K562 (cell line): ENCODE measurements at places on chromosomes 1 and 21.

- DNase-seq = no peak
Measured at GRCh38 chr1:197360068-197360467, 92.0 kb downstream of the CRB1 start.

- DNase-seq = no peak
Measured at GRCh38 chr1:117608758-117609157, 2.9 kb downstream of the TENT5C start.

GRCh38 chr1:4825800-4826450 is 171.5 kb downstream of the AJAP1 start:
- DNase-seq = peak; percentile 2

DNA sequence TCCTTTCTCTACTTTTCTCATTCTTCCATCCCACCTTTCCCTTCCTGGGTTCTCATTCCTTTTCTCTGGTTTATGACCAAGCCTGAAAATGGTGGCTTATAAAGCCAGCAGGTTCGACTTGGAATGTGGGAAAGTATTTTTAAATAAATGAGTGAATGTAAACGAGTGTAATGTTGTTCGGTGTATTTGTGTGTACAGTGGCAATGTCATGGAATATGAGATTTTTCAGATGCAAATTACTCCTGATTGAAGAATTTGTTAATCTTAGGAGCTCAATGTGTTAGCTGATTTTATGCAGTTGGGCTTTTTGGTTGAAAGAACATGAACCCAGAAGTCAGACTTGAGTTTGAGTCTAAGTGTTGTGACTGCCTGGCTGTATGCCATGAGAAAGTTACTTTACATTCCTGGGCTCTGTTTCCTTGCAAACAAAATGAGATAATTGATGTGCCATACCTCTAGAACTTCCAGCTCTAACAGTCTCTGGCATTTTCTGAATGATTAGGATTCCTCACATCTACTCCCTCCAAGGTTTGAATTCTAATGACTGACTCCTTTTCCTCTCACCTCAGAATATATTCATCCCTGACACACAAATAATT is 6.6 kb downstream of the SGIP1 start:
- DNase-seq = no peak

DNA sequence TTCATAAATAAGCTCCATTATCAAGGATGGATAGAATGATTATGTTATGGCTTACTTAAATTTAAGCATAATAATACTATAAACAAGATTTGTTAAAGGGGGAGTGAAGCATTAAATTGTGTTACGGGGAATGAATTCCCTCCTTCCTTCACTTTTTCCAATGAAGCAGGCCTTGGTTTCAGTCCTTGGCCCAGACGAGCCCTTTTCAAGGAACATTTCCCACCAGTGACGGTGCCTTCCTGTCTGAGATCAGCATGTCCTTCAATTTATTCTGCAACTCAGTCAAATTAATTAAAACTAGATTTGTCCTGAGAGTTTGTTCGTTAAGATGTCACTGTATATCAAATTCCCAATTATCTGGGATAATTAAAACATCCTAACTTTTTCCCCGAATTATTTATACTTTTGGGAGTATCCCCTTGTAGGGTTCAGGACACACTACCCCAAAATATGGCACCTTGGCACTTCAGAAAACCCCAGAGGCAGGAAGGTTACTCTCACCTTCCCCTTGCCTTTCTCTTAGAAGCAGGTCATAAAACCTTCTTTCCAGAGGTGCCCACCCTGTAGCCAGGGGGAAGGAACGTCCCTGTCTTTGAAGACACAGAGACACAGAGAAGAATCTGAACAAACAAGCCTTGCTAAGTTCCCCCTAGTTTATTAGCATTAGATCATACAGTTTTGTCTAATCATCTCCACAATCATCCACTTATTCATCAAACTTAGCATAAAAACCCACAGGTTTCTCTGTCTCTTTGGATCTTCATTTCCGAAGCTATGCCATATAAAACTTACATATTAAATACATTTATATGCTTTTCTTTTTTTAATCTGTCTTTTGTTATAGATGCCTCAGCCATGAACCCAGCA is 86.2 kb upstream of the ARHGAP29 start:
- DNase-seq = no peak

DNA sequence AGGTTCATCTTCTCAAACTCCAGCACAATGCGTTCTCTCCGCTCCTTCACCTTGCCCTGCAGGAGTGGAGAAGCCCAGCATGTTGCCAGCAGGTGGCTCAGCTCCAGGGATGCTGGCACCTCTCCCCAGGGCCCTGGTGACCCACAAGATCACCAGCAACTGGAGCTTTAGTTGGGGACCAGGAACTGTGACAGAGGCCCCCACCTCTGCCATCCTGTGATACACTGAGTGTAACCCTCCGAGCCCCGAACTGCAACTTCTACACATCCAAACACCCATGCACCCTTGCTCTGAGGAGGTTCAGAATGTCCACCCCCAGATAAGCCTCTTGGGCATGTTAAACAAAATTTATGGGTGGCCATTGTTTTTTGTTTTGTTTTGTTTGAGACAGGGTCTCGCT is 4.5 kb upstream of the TRIM11 start:
- no peak for DNase-seq

GRCh38 chr1:198620951-198621824 is 17.7 kb upstream of the PTPRC start:
- DNase-seq = no peak

GRCh38 chr1:43396059-43396458 is 6.4 kb downstream of the SZT2 start:
- DNase-seq = no peak

GRCh38 chr1:240790856-240791255 is 178.9 kb upstream of the GREM2 start:
- DNase-seq = no peak

GRCh38 chr1:46689356-46689755 is 17.7 kb downstream of the TEX38 start:
- DNase-seq = no peak

DNA sequence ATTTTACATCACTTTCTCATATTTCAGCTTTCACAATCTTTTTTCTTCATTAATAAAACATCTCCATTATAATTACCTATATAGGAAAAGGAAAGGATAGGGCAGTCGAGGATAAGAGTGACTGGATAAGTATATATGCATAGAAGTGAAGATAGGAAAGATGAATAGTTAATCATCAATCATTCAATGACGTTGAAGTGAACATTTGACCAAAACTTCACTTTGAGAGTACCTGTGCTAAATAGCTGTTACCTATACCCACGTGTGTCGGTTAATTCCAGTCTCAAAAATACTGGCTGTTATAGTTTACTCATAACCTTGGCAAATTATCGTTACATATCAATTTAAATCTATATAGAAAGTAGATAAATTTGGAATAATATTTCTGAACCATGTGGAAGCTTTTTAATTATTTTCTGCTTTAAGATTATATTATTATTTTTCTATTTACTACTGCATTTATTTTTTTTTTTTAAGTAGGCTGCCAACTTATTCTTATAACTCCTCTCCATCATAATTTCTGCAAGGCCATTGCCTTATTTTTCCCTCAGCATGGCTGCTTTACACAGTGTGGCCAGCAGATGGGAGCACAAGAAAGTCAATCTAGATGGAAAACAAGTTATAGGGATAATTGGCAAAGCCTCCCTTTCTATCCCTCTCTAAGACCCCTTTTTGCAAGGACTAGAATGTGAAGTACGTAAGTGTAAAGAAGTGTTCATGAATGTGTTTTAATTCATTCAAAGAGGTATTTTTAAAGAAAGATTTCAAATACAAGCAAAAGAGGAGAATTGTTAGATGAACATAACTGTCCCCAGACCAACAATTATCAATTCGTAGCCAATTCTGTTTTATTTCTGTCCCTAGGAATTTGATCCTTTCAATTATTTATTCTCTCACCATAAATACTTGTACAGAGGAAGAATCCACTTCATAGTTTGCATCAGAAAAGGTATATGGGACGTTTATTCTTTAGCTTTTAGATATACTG is 290.4 kb downstream of the KCNT2 start:
- DNase-seq = peak; percentile 13

- no peak for DNase-seq
Measured at GRCh38 chr1:153752571-153753195, 22.5 kb upstream of the SLC27A3 start.

DNA sequence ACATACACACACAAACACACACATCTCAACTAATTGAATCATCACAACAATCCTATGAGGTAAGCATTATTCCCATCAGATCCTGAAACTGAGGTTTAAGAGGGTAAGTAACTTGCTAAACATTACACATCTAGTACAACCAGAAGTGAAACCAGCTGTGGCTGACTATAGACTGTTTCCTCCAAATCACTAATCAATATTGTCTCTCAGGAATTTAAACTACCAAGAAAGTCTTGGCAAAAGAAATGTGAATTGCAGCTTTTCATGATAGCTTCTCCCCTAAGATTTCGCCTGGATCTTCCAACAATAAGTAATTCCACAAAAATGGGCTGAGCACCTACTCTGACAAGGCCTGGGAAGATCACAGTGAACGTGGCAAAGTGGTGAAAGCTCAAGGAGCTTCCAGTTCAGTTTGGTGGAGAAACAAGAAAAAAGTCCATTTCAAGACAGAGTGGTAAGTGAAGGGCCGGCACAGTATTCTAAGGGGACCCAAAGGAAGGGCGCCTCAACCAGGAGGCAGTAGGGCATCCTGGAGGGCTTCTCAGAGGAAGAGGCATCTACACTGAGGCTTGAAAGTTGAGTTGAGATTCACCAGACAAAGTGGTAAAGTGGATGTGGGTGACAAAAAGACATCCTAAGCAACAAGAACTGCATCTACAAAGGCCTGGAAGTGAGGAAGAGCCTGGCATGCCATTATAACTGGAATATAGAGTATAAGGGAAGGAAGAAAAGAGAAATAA is 22.1 kb downstream of the LRRC52 start:
- DNase-seq = no peak

DNA sequence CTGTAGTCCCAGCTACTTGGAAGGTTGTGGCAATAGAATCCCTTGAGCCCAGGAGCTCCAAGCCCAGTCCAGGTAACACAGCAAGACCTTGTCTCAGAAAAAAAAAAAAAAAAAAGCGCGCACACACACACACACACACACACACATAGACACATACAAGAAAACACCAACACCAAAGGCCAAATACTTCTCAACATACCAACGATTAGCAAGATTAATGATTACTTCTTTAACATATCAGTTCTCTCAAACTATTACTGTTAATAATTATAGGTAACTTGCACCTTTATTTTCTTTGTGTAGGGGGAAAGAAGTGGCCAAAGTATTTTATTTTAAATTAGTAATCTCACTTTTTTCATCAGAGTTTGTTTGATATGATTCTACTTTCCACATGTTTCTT is 289.5 kb upstream of the ADGRL2 start:
- no peak for DNase-seq

GRCh38 chr1:24418898-24419628 is 3.5 kb downstream of the NIPAL3 start:
- DNase-seq = peak; percentile 72

- DNase-seq = no peak
Measured at GRCh38 chr21:46048926-46049889, 48.7 kb upstream of the COL6A2 start.

DNA sequence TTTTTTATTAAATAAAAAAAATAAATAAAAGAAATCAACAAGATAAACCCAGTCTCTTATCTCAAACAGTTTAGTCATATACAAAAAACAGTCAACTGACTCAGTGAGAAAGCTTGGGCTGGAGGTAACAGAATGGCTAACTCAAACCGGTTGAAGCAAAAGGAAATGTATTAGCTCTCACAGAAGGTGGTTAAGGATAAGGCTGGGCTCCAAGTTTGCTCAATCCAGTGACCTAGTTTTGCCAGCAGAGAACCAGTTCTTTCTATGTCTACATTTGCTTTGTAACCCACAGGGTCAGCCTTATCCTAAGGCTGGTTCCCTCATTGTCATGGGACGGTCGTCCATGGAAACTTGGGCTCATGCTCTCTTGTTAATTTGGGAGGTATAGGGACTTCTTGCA is 144.5 kb upstream of the L1TD1 start:
- DNase-seq = no peak

GRCh38 chr1:75969550-75969949 is 37.3 kb upstream of the ASB17 start:
- DNase-seq = no peak

DNA sequence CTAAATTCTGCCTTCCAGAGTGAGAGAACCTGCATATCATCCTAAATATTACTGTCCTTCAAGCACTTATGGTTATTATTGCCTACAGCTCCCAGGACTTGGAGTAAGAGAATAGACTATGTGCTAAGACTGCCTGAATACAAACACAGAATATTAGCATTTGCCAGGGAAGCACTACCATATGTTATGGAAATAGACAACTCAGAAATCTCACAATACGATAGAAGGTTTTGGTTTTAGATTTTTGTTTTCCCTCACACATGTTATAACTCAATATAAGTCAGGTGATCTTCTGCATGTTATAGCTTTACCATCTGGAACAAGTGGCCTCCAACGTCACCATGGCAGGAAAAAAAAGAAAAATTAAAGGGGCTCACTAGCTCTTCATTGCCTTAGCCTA is 413.9 kb downstream of the LRRIQ3 start:
- no peak for DNase-seq

DNA sequence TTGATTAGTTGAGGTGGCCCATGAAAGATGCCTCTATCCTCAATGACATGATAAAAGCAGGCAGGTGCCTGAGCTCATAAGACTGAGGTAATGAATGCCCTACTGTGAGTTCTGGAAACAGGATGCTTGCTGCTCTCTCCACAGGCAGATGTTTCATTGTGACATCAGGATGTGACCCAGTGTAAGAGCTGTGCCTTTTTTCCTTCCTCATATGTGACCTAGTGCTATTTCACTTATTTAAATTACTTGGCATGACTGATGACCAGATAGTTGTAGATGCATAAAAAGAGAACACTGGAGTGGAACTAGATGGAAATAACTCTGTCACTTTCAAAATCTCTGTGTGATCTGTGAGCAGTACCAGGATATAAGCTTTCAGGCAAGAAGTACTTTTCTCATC is 31.9 kb downstream of the KIF14 start:
- no peak for DNase-seq

- DNase-seq = no peak
Measured at GRCh38 chr1:165834229-165834628, 6.8 kb downstream of the UCK2 start.

GRCh38 chr1:12019858-12020509 is 686 bp downstream of the MIIP start:
- DNase-seq = no peak

GRCh38 chr1:215269955-215270354 is 187.4 kb downstream of the KCNK2 start:
- DNase-seq = no peak

GRCh38 chr1:153141377-153141776 is 9.3 kb downstream of the SPRR2G start:
- DNase-seq = no peak

DNA sequence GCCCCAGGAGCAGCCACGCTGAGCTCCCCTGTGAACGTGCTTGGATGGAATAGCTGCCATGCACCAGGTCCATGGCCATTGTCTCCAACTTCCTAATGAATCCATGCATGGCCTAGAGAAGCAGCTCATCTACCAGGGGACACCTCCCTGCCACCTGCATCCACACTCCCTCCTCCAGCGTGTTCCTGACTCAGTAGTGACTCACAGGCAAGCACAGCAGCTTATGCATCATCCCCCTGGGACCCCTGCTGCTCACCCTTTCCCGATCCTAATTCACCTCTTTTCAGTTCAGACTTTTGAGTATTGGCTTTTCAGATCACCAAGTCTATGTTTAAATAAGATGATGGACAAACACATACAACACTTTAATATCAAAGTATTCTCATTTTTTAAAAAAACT is 39.9 kb upstream of the TADA1 start:
- no peak for DNase-seq
